ENCODE measurements at places on chromosomes 4 and X.

GRCh38 chrX:155673338-155673737, 60.6 kb upstream of the TMLHE start:
- no peak for DNase-seq

DNA sequence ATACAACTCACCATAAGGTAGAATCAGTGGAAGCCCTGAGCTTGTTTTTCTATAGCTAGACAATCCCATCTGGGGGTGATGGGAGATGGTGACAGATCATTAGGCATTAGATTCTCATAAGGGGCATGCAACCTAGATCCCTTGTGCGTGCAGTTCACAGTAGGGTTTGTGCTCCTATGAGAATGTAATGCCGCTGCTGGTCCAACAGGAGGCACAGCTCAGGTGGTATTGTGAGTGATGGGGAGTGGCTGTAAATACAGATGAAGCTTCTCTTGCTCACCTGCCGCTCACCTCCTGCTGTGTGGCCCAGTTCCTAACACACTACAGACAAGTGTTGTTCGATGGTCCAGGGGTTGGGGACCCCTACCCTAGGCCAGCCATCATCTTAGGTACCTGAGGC, 5.9 kb upstream of the GATB start:
- DNase-seq = no peak

- no peak for DNase-seq
Observed at GRCh38 chrX:11591723-11592346, 73.9 kb downstream of the ARHGAP6 start.

- no peak for DNase-seq
Observed at GRCh38 chr4:89306486-89307177, 968 bp downstream of the GPRIN3 start.

GRCh38 chr4:123743848-123744247, 347.3 kb downstream of the SPRY1 start:
- no peak for DNase-seq

GRCh38 chr4:152870606-152871005, 65.5 kb upstream of the FHDC1 start:
- DNase-seq = no peak

DNA sequence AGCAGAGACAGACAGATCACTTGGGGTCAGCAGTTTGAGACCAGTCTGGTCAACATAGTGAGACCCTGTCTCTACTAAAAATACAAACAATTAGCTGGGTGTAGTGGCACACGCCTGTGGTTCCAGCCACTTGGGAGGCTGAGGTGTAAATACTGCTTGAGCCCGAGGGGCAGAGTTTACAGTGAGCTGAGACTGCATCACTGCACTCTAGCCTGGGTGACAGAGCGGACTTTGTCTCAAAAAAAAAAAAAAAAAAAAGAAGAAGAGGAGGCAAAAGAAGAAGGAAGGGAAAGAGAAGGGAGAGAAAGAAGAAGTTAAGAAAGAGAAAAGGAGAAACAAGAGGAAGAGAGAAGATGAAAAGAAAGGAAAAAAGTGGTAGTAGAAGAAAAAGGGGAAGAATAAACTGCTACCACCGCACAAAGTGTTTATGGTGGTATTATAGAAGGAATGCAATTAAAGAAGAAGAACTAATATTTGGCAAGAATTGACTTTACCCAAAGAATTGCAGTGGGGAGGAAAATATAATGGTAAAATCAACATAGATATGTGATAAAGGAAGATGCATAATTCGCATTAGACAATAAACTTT, 19.6 kb upstream of the NSUN7 start:
- DNase-seq = no peak

DNA sequence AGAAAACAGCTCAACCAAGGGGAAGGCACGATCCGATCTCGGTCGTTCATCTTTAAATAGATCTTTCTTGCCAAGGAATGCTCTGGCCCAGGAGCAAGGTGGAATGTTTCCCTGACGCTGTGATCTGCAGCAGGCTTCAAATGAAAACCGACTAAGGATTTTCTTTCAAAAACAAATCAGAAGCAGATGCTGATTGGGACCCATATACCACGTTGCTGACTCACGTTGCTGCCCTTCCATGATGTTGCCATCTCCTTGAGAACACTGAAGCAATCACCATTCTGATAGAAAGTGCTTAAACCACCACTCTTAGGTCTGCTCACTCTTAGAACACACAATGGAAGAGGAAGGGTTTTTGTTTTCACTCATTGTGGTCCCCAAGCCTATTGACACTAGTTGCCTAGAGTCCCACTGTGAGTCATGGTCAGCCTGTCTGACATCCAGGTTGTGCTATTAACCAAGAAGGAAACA, 26.1 kb downstream of the LAMTOR3 start:
- DNase-seq = no peak

DNA sequence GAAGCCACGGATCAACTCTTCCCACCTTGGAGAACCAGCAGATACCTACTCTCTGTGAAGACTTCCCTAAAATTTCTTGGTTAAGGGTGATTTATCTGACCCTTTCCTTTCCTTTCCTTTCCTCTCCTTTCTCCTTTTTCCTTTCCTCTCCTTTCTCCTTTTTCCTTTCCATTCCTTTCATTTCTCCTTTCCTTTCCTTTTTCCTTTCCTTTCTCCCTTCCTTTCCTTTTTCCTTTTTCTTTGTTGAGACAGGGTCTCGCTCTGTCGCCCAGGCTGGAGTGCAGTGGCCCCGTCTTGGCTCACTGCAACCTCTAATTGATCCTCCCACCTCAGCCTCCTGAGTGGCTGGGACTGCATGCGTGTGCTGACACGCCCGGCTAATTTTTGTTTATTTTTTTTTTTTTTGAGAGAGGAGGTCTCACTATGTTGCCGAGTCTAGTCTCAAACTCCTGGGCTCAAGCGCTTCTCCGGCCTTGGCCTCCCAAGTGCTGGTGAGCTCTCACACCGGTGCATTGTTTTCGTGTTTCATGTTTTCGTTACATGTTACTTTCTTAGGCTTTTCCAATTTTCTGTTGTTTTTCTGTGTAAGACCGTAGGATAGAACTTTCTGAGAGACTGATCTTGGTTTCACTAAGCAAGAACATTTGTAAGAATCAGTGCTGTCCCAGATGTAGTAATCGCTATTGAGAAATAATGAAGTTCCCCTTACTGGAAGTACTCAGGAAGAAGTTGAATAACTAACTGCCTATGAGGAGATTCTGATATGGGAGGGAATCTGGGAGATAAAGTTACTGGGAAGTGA, 2.0 kb downstream of the TMEM165 start:
- no peak for DNase-seq

DNA sequence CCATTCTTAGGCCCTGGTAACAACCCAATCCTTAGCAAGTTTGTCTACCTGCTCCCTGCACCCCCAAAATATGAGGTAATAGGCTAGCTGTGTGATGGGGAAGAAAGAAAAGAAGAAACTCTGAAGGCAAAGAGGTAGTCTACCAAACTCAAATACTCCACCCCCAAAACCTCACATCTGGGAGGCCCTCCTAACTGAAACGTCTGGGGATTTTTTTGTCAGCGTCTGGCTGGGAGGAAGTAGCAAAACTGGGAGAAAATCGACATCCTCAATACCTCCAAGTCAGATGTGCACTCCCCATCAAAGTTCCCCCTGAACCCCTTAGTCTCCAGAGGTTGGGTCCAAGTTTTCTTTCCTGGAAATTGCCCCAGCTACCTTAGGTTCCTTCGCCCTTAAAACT, 1.0 kb downstream of the LAMP2 start:
- DNase-seq = no peak

GRCh38 chr4:176642472-176642871, 150.2 kb downstream of the VEGFC start:
- no peak for DNase-seq

DNA sequence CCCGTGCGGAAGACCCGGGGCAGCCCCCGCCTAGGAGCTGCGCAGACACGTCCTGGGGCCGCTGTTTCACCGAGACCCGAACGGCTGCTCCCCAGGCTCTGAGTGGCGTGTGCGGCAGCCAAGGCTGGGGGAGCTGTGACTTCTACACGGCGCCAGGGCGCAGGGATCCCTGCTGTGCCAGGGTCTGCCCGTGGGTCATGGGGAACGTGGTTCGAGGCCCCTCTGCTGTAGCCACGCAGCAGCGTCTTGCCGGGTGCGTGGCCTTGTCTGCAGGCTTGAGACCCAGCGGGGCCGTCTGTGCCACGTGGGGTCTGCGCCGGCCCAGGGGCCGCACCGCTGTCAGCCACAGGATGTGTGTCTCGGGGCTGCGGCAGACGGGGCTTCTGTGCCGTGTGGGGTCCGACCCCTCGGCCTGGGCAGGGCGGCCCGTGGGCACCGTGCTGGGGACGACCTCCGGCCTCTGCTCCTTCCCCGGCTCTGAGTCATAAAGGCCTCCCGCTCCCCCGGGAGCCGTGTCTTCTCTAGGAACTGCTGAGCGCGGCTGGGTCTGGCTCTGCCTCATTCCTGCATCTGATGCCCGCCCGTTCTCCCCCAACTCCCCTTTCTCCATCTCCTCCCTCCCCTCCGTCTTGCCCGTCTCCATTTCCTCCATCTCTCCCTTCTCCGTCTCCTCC, 12.7 kb upstream of the GTPBP6 start:
- no peak for DNase-seq

All from SHP77 (cell line).